ENCODE measurements at places on chromosomes 6 and 20.

GRCh38 chr6:45917439-45917838 is 98.2 kb downstream of the CLIC5 start:
- no peak for DNase-seq

GRCh38 chr20:60627751-60628565 is 624.1 kb upstream of the CDH4 start:
- no peak for DNase-seq

DNA sequence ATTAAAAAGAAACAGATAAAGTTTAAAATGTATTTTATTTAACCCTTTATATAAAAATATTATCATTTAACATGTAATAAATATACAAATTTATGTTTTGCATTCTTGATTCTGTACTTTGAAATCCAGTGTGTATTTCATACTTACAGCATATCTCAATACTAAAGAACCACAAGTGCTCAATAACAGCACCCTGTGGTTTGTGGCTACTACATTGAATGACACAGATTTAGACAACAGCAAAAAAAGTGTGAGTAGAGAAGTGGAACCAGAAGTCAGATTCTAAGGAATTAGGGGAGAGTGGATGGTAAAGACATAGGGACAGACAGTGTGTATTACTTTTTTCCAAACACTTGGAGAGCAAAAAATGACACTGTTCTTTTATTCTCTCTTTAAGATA is 524.5 kb downstream of the BMP2 start:
- DNase-seq: no peak

GRCh38 chr6:121055572-121056163 is 278.6 kb downstream of the TBC1D32 start:
- no peak for DNase-seq

GRCh38 chr20:61822396-61822795 is 243.3 kb downstream of the TAF4 start:
- DNase-seq: no peak

DNA sequence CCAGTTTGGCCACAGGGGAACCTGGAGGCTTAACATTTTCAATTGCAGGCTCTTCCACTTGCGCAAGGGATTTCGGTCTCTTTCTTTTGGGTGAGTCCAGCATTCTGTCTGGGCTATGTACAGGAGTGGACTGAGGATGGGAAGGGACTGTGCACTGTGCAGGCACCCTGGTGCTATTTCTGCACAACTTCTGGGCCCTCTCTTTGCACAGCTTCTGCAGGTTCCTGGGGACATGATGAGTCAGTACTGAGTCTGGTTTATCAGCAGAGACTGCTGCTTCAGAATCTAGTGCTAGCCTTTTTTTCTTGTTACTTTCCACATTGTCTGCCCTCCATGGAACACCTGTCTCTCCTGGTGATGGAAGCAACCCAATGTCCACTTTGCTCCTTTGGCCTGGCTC is 78.5 kb upstream of the ASF1A start:
- DNase-seq: no peak

DNA sequence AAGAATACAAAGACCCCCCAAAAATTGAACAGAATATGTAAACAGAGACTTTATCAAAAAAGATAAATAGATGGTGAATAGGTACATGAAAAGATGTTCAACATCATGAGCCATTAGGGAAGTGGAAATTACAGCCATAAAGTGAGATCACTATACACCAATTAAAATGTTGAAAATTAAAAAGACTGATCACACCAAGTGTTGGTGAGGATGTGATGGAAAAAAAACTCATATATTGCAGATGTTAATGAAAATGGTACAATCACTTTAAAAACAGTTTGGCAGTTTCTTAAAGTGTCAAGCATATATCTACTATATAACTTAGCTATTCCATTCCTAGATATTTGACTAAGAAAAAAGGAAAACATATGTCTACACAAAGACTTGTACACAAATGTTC is 280.5 kb downstream of the DHX35 start:
- no peak for DNase-seq

DNA sequence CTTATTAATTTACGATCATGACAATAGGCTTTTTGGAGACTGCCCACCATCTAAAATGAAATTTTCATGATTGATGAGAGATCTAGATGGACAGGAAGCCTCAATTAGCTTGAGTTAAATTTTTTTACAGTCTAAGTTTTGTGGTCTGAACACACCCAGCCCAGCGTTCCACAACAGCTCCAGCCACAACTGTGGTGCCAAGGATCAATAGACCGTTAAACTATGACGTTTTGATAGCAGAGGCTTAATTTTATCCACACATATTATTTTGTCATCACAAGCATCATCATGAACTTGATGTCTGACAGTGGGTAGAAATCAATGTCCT is 5.5 kb upstream of the GABRR1 start:
- DNase-seq: no peak

GRCh38 chr6:80163754-80164187 is 57.3 kb downstream of the BCKDHB start:
- DNase-seq: no peak

GRCh38 chr6:165616116-165616515 is 46.9 kb downstream of the PDE10A start:
- no peak for DNase-seq

GRCh38 chr20:58888521-58889333 is 36.2 kb downstream of the GNAS start:
- peak; percentile 66 for DNase-seq

- DNase-seq: no peak
These were observed 124.6 kb upstream of the CDH4 start for GRCh38 chr20:61127311-61128039.

DNA sequence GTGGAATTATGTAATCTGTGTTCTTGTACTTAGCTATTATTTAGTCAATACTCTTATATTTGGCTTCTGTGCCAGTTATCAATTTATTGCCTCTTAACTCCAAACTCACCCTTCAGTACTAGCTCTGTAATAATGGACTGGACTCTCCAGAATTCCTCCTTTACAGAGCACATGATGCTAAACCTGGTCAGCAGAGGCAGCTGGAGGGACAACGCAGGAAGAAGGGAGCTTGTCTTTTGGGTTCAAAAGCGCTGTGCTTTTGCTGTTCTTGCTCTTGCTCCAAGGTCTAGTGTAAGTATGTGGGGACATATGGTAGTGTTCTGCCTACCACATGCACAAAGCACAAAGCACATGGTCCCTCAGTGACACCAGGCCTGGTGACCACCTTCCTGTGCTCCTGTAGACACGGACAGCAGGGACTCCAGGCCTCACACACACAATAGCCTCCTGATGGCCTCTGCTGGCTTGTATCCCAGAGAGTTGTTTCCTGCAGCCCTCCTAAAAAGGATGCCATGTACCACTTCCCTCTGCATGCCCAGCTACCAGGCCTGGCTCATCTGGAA is 46.1 kb downstream of the CHD6 start:
- DNase-seq: no peak

DNA sequence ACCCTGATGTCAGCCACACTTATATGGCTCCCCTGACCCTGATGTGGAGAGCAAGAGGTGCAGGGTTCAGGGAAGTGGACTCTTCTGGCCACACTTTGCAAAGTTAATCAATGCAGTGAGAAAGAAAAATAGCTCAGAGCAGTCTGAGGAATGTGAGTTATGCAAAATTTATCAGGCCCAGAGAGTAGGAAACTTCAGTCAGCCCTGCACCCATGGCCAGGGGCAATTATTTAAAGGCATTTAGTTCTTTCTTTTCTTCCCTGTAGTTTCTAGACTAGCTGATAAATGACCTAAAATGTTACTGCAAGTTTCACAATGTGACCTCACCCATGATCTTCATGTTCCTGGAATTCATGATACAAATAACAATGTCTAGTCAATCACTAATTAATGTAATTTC is 143.7 kb upstream of the GGTLC1 start:
- DNase-seq: no peak

DNA sequence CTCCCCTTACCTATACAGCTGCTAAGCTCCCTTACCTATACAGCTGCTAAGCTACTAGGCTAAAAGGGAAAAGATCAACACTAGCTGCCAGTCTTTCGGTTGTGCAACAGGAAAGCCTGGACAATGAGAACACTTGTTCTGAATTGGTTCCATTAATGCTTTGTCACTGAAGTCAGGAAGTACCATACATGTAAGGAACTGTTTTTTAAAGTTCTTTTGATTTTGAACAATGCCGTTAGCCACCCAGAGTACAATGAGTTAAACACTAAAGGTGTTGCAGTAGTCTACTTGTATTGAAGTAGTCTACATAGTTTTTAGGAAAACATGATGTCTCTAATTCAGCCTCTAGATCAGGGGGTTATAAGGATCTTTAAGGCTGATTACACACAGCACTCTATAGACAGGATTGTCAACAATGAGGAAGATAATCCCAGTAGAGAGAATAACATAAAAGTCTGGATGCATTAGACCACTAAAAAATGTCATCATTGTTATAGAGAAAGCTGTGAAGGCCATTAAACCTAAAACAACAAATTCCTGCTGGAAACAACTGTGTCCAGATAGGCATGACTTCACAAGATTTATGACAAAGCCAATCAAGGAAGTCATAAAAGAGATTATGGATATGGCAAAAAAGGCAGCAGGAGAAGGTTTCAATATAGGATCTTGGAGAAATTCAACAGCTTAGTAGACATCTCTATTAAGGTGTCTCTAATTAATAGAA is 306.3 kb downstream of the PHF3 start:
- DNase-seq: no peak

DNA sequence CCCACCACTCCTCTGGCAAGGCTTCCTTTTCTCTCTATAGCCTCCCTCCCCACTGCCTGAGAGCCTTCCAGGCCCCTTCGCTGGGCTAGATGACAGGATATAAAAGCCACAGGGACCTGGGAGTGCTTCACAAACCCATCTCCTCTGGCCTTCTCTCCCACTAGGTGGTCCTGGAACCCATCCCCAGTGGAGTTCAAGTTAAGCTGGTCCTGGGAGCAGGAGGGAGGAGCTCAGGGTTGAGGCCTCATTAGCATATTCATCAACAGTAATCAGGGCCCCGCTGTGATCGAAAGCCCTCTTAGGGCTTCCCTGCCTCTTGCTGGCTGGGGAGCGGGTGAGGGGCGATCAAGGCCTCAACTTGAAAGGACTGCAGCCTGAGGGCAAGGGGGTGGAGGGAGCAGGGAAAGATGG is 9.1 kb downstream of the EBF4 start:
- DNase-seq: no peak

DNA sequence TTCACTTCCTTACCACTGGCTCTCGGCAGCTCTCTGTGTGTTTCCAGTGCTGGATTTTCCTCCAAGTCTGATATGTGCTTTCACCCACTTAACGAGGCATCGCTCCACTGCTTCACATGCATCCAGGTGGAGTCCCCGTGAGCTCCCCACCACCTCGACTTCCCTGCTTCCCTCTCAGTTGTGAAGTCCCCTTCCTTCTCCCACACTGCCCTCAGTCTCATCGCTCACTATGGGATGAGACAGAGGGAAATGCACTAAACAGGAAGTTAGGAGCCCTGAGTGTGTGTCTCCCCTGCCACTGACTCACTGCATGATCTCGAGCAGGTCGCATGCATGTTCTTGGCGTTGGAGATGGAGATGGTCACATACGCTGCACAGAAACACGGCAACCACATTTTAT is 84.0 kb downstream of the MTHFD1L start:
- no peak for DNase-seq

- DNase-seq: no peak
These were observed 137.2 kb downstream of the FARS2 start for GRCh38 chr6:5398530-5398929.

DNA sequence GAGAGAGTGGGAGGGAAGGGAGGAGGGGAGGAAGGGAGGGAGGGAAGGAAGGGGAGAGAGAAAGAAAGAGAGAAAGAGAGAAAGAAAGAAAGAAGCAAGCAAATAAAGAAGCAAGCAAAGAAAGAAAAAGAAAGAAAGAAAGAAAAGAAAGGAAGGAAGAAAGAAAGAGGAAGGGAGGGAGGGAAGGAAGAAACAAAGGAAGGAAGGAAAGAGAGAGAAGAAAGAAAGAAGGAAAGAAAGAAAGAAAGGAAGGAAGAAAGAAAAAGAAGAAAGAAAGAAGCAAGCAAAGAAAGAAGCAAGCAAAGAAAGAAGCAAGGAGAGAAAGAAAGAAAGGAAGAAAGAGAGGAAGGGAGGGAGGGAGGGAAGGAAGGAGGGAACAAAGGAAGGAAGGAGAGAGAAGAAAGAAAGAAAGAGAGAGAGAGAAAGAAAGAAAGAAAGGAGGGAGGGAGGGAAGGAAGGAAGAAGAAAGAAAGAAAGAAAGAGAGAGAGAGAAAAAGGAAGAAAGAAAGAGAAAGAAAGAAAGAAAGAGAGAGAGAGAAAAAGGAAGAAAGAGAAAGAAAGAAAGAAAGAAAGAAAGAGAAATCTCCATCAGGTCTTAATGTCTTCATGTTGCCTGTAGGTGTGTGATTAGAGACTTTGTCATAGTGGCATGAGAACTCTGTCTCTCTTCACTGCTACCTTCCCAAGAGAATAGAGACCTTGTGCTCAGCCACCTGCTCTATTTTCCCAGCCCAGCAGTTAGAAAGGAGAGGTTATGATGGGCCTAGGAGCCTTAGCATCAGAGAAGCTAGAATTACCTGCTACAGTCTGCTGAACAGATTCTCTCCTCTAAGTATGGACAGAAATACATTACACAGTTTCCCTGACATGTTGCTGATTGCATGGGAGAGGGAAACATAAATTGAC is 5.0 kb downstream of the SEMG1 start:
- DNase-seq: no peak

DNA sequence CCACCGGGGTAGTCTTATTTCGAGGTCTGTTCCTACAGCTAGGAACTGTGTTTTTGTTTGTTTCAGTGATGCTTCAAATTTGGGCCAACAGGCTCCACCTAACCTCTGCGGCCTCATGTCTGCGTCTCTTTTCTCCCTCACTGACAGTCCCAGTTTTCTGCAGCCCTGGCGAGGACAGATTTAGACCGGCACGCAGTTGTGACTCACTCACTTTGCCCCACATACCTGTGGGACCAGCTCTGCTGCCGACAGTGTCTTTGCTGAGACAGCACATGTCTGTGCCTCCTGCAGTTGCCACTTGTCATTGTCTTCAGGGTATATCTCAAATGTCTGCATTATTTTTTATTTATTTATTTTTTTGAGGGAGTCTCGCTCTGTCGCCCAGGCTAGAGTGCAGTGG is 29.2 kb downstream of the OSBPL2 start:
- no peak for DNase-seq

GRCh38 chr20:37223053-37223452 is 38.6 kb downstream of the GHRH start:
- DNase-seq: no peak

GRCh38 chr20:59001449-59002171 is 5.4 kb downstream of the CTSZ start:
- DNase-seq: no peak

- DNase-seq: no peak
These were observed 101.4 kb upstream of the CEP85L start for GRCh38 chr6:118752803-118753202.

- no peak for DNase-seq
These were observed 40.1 kb downstream of the DEFB114 start for GRCh38 chr6:49923826-49924225.

GRCh38 chr6:2917801-2918445 is 14.8 kb upstream of the SERPINB9 start:
- no peak for DNase-seq

GRCh38 chr6:43036712-43037111 is 15.3 kb downstream of the RRP36 start:
- no peak for DNase-seq

- DNase-seq: no peak
These were observed 1.2 kb upstream of the ACSS1 start for GRCh38 chr20:25058847-25059810.

Data from activated naive CD4-positive, alpha-beta T cell (primary cell).